GM12864 (cell line): ENCODE measurements at places on chromosomes 16 and 17.

DNA sequence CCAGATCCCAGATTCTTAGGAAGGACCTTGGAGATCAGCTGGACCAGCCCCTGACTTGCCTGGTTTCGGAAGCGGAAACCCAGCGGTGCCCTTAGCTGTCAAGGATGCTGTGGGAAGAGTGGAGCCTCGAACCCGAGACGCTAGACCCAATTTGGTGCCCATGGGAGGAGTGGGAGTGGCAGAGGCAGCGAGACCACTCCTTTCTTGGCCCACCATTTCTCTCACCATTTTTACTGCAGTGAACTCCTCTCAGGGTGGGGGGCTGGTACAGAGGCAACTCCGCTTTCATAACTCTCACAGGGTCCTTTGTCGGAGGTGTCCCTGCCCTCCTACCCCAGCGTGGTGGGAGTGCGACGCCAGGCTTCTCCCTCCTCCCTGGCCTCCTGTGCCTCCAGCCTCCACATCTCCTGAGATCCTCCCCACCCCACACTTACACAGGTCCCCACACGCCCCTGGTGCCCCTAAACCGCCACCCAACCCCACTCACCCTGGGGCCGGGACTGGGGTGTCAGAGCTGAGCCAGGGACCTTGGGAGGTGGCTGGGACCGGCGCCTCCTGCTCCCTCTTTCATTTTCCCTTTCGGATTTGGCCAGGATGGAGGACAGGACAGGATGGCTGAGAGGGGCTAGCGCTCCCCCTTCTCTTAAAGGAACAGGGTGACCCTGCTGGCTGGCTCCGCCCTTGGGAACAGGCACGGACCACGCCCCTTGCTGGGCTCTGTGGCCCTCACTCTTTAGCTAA lies at the start of gene GJD3:
GJD3 (minus strand) TSS at position 617 of the 741 bp plus-strand sequence. CDS start 922 bp downstream, outside the sequence.
- DNase-seq = no peak

- DNase-seq = no peak
Observed at GRCh38 chr17:5895276-5895675, 174.9 kb upstream of the WSCD1 start.

DNA sequence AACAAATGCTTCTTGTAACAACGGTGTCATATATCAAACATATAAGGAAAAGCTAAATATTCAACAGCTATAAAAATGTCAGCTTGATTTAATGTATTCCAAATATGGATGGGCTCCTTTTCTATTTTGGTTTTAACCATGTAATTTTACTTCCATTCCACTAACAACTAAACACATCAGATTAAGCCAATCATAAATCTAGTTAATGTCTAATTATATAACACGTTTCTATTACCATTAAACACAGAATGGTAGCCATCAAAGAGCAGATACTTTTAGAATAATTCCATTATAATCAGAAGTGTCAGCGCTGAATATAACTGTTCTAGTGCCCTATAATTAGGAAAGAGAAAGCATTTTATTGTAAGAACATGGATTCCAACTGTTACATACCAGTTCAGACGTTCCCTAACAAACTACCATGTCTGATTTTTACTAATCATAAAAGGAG lies 10.0 kb downstream of the CMC2 start:
- no peak for DNase-seq

DNA sequence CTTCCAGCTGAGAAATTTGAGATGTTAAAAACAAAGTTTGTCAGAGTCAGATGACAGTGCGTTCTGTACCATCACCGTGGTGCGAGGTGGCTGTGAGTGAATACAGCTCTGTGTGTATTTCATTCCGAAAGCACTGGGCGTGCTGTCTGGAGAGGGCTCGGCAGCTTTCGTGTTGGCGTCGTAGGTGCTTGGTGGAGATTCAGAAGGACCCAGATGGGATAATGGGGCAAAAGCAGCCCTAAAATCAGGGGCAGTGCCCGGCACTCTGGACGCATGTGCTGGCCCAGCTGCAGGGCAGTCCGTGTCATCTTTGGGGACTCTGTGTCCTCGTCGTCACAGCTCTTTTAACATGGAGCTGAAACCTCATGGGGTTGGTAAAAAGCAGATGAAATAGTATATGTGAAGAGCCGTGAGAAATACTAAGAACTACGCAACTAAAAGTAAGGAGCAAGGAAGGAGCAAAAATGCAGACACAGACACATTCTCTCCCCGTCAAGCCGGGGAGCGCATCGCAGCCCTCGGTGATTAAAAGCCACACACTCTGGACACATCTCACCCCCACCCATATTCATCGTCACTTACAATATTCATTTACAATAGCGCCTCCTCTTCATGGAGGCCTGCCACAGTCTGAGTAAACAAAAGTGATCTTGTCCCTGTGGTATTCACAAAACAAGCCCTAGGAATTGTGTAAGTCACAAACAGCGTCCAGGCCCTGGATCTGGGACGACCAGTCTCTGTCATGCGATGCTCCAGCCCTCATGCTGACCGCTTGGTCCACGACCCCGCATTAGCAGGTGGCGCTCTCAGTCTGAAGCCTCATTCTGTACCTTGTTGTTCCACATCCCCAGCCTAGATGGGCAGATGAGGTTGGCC lies 206.7 kb downstream of the RPTOR start:
- no peak for DNase-seq

- no peak for DNase-seq
Observed at GRCh38 chr16:58046054-58046881, 20.7 kb downstream of the MMP15 start.

DNA sequence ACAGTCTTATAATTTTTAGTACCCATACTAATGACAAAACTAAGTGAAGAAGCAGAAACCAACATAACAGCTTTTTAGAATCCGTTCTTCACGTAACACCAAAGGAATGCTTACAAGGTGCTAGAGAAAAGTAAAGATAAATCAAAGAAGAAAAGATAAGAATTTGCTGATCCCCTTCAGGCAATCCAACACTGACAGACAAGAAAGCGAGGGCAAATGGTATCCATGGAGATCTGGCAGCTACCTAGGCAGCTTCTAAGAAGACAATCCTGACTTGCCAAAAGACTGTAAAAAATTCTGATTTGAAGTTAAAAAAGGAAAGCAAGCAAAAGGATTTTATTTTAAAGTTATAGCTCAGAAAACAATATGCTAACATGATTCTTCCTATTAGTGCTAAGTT lies 14.6 kb downstream of the BBS2 start:
- no peak for DNase-seq

GRCh38 chr16:89442588-89442987 lies 47.8 kb downstream of the ANKRD11 start:
- no peak for DNase-seq

- DNase-seq = no peak
Observed at GRCh38 chr17:4652997-4653396, 11.5 kb upstream of the ALOX15 start.

DNA sequence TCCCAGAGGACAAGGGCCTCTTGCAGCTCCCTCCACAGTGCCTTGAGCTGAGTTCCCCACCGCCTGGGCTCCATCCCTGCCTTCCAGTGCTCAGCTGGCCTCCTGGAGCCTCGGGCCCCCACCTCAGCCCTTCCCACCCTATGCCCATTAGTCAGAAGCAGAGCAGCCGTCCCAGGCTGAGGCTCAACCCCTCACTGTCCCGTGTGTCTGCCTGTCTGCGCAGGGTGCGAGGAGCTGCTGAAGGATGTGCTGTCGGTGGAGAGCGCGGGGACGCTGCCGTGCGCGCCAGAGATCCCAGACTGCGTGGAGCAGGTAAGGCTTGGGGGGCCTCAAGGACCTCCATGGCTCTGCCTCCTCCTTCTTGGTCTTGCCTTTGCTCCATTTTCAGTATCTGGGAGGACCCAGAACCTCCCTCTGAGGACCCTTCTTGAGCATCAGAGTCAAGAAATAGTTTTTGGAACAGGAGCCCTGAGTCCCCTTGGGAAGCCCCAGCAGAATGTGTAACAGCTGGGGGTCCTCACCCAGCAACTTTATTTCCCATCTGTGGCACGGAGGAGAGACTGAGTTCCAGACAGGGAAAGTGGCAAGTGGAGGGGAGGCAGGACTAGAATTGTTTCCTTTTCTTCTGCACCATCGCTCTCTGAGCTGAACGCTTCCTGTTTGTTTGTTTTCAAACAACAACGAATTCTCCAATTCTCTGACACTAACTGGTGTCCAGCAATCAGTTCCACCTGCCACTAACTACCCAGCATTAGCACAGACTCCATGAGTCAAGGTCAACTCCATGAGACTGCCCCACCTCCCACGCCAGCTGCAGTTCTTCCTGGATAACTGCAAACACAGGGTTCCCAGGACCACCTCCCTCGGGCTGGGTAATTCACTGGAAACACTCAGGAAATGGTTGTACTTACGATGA lies 42.6 kb downstream of the RAB11FIP4 start:
- no peak for DNase-seq

DNA sequence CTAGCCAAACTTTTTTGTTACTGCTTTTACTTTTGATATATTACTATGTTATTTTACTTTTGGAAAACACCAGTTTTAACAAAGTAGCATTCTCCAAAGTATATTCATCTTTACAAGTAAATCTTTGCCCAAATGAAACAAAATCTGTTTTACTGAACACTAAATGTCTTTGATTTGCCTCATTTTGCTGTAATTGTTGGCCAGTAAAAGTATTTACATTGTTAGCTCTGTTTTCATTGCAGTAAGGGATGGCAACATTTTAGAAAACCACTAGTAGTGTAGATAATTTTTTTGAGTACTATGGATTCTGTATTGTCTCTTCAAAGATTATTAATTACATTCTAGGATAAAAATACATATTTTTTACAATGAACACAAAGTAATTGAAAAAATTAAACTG lies 10.6 kb downstream of the SNTB2 start:
- DNase-seq = no peak
